ENCODE measurements at places on chromosomes 11 and 22.

GRCh38 chr11:95241681-95242081, 10.7 kb upstream of the SESN3 start:
- no peak for DNase-seq

DNA sequence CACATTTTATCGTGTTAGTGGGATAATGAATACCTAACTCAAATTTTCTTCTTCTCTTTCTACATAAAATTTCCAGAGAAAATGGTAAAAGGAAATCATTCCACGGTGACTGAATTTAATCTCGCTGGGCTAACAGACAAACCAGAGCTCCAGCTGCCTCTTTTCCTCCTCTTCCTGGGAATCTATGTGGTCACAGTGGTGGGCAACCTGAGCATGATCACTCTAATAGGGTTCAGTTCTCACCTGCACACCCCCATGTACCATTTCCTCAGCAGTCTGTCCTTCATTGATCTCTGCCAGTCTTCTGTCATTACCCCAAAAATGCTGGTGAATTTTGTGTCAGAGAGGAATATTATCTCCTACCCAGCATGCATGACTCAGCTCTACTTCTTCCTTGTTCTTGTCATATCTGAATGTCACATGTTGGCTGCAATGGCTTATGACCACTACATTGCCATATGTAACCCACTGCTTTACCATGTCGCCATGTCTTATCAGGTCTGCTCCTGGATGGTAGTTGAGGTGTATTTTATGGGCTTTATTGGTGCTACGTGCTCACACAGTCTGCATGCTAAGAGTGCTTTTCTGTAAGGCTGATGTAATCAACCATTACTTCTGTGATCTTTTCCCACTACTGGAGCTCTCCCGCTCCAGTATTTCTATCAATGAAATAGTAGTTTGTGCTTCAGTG, 24.1 kb downstream of the OR10D3 start:
- DNase-seq: no peak

GRCh38 chr11:1388763-1389102, 1.0 kb upstream of the BRSK2 start:
- DNase-seq: no peak

GRCh38 chr11:8290081-8290810, 26.6 kb upstream of the LMO1 start:
- peak; percentile 29 for DNase-seq

- no peak for DNase-seq
Measured at GRCh38 chr11:134170919-134171281, 52.9 kb downstream of the NCAPD3 start.

All from NCI-H1694 treated with DMSO at 0.1 percent for 48 hours (cell line).